ENCODE measurements at places on chromosomes 7 and 10.
A peak's percentile ranks its signal among the peaks of the same experiment; 100 is the strongest.

DNA sequence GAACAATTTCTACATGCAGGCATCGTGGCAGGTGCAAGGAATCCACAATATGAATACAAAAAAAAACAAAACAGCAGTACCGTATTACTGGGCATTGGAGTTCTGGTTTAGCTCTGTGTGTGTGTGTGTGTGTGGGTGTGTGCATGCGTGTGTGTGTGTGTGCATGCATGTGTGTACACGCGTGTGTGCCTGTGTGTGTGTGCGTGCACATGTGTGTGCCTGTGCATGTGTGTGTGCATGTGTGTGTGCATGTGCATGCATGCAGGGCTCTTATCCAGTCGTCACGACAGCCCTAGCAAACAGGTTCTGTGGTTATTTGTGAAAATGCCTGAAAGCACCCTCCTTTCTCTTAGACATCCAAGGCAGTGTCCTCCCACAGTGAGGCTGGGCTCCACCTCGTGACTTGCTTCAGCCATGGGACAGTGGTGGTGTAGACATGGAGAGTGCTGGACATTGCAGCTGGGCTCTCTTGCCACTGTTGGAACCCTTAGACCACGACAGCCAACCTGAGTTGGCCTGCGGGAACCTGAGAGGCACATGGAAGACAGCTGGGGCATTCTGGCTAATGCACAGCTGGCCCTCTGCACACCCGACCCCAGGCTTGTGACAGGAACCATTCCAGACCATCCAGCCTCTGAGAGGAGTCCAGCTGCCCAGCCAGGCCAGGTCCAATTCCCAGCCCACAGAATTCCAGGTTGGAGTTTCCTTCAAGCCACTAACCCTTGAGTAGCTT is 173.4 kb upstream of the SHH start:
- no peak for DNase-seq

DNA sequence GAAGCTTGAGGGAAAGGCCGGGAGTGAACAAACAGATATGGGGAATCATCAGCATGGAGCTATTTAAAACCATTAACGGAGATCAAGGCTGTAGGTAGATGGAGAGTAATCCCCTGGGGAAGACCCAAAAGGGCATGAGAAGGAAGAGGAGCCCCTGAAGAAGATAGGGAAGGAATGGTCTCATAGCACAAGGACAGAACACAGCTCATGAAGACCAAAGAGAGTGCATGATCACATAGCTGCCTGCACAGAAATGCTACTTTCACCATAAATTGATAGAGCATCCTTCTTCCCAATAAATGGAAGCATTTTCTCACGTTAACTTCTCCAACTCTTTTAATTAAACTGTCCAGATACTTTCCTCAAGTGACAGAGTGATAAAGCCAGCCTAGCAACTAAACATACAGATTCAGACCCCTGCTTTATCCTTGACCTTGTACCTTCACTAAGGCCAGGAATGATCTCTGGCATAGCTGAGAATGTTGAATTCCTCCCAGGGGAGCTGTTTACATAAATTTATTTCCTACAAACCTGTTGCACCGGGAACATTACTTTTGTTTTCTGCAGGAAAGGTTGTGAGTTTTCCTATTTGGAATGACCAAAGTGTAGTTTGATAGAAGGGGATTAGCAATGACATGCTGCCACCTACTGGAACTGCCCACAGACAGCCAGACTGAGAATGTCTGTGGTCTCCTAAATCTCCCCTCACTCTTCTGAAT is 110.8 kb upstream of the LRGUK start:
- DNase-seq = no peak

DNA sequence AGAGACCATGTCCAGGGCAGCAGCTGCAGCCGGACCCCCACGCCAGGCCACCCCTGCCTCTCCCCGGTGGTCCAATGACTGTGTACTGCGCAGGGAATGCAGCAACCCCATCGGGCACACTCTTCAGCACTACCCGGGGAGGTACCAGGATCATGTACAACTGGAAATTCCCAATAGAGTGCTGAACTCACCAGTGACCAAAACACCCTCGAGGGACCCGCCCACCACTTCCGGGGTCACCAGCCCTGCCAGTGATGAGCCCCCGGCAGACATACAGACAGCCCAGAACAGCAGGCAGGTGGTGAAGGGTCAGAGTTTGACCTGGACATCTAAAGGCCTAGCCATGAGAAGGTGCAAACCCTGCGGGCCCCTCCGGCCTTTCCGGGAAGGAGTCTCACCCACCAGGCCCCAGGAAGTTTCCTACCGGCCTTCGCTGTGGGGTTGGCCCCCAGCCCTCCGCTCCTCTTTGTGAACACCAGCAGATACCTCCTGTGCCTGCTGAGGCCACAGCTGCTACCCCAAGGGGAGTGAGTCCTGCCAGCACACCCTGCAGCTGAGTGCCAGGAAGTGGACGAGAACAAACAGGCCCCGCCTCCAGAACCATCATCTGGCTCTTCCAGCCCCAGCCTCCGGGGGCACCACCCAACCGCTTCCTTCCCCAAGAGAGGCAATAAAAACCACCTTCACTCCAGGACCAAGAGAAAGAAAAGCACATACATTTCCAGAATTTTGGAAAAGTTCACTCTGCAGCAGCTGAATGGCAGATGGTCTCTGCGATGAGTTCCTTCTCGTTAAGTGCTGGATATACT is 5.0 kb upstream of the ANKRD61 start:
- DNase-seq = peak; percentile 41

- DNase-seq = no peak
Measured at GRCh38 chr7:69149804-69150782, 448.2 kb upstream of the AUTS2 start.

- no peak for DNase-seq
Measured at GRCh38 chr10:61958805-61959204, 57.3 kb downstream of the ARID5B start.

DNA sequence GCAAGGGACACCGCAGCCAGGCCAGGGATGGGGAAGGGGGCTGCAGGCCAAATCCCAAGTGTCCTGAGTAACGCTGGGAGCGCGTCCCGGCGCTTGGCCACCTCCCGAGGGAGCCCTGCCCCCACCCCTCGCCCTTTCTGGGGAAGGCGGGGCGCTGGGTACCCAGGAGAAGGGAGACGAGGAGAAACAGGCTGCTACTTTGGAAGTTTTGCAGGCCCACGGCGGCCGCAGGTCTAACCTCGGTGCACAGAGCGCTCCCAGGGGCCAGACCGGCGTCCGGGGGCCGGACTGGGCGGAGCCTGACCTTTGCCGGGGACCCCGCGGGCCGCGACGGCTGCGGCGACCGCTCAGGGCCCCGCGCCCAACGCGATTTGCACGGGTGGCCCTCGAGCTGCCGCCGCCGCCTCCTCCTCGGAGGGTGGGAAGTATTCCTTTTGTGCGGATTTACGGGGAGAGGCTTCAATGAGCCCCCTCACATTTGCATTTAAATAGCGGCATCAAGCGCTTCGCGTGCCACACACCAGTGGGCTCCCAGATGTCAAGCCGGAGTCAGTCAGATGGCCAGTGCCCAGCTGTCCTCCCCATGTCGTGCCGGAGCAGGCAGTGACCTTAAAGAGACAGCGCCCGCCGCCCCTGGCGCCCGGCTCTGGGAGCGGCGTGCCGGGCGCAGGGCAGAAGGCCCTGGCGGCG is 3.0 kb upstream of the EBF3 start:
- DNase-seq = no peak

DNA sequence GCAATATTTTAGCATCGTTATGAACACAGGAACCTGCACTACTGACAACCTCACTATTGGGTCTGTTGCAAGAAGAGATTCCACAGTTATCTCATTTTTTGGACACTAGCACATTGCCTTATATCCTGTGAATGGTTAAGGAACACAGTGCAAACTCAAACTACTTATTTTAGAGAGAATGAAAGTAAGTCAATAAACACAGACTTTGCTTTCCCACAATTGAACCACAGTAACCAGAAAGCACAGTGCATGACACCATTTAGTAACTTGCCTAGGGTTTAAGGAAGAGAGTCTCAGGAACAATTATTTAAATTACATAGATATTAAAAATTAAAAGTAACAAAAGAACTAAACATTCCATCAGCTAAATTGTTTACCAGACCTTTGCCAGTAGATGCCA is 468.8 kb downstream of the ZWINT start:
- DNase-seq = no peak

GRCh38 chr7:157797361-157797760 is 460.6 kb downstream of the DNAJB6 start:
- DNase-seq = no peak

- peak; percentile 22 for DNase-seq
Measured at GRCh38 chr7:44489955-44490350, 505 bp downstream of the NUDCD3 start.

GRCh38 chr7:81584667-81585066 is 185.2 kb downstream of the HGF start:
- no peak for DNase-seq

GRCh38 chr7:112180223-112180622 is 26.0 kb downstream of the DOCK4 start:
- DNase-seq = no peak

DNA sequence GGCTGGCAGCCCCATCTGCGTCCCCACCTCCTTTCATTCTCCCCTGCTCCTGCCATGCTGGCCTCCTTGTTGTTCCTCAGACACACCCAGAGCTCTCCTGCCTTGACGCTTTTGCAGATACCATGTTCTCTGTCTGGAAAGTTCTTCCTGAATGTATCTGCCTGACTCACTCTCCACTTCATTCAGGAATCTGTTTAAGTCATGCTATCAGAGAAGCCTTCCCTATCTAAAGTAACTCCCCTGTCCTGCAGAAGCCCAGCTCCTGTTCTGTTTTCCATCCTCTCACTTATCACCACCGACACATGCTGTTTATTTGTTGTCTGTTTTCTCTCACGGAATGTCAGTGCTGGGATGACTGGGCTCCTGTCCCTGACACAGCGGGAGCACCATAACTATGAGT is 82.0 kb downstream of the AFAP1L2 start:
- no peak for DNase-seq

- DNase-seq = no peak
Measured at GRCh38 chr10:131829156-131829930, 71.5 kb upstream of the PPP2R2D start.

All from activated T-helper 1 cell treated with anti-CD3 and anti-CD28 coated beads, Interleukin-2, amount 50 U/mL, for 16 hours (primary cell).